Skeletal muscle tissue (tissue), 5 donors: ENCODE measurements at places on chromosomes 6 and 20. TPM values are rescaled to one million over a fixed set of nuclear protein-coding genes. Genes with fewer than 3 reads are reported as not detected.

Gene CPNE5
- total RNA-seq, result 6.3 TPM

Gene TINAG
- total RNA-seq, result 0.52 TPM

Gene DUSP22
- total RNA-seq, result 17.7 TPM

Gene FERMT1
- not detected for total RNA-seq
